Neural crest cell (in vitro differentiated cells): ENCODE measurements at places on chromosomes 13 and 19. TPM values are rescaled to one million over a fixed set of nuclear protein-coding genes. Genes with fewer than 3 reads are reported as not detected.

GRCh38 chr13:75796825-75797224 is 160.7 kb downstream of the LMO7 start:
- DNase-seq: no peak

- DNase-seq: peak; percentile 53
Measured at GRCh38 chr13:102870677-102871415, 25.0 kb downstream of the ERCC5 start.

The AP2A1 gene
- 96.7 and 102 TPM in 2 replicates for total RNA-seq

GRCh38 chr13:21427741-21428140 is 31.4 kb downstream of the ZDHHC20 start:
- DNase-seq: no peak

The FGF21 gene
- not detected in 2 replicates for total RNA-seq

DNA sequence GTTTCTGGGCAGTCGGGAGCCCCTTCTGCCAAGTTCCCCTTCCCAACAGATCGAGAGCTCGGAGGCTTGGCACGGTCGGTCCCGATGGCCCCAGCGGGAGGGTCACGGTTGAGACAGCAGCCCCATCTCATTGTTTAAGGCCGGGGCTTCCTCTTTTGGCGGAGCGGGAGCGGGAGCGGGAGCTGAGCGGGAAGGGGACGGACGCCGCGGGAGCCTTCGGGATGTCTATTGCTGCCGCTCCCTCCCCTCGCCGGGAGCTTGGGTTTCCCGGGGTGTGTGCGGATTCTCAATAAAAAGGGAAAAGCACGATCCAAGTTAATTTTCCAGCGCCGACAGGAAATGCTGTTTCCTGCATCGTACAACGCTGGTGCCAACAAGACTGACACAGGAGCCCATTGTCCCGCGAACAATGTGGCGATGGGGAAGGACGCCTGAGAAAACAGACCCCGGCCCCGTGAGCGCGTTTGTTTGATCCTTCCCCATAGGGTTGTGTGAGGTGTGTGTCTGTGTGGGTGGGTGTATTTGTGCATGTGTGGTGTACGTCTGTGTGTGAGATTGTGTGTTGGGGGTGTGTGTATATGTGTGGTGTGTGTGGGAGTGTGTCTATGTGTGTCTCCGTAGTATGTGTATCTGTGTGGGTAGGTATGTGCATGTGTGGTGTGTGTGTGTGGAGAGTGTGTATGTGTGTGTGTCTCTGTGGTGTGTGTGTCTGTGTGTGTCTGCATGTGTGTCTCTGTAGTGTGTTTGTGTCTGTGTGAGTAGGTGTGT is 36.3 kb upstream of the FLT1 start:
- peak; percentile 33 for DNase-seq

- DNase-seq: no peak
Measured at GRCh38 chr13:59991395-59991794, 172.3 kb downstream of the DIAPH3 start.

The TINCR gene
- 0.37 and 0.55 TPM in 2 replicates for total RNA-seq
